ENCODE measurements at places on chromosomes 7 and 10.

GRCh38 chr10:1002425-1003006 is 14.3 kb downstream of the GTPBP4 start:
- DNase-seq: no peak

GRCh38 chr10:80173466-80173865 is 31.9 kb downstream of the ANXA11 start:
- DNase-seq: no peak

DNA sequence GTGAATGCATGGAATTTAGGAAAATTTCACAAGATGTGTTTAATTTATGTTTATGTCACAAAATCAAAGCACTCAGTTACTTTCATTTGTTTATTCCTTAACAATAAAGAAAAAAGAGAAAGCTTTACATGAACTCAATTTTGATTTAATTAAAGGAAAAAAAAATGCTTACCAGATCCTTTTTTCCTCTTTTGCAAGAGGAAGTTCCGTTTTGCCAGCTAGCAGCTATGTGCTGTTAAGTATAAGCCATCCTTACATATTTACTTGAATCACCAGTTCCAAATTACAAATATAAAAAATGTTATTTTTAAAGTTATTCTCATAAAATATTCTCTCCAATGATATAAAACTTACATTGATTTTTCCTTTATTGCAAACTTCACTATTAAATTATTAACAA is 12.7 kb downstream of the MRC1 start:
- no peak for DNase-seq

- no peak for DNase-seq
Measured at GRCh38 chr7:135553346-135553745, 4.4 kb upstream of the NUP205 start.

DNA sequence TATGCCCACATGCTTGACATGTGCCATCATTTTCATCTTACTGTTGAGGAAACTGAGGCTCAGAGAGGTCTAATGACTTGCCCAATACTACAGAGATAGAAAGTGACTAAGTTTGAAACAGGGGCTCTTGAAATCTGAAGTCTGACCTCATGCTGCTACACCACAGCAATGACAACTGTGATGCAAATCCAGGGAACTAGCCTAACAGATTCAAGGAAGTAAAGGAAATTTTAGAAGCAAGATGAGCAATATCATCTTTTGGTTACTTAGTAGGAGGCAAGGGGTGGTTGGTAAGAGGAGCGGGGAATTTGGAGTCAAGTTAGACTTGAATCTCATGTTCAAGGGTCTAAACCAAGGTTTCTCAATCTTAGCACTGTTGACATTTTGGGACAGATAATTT is 26.3 kb upstream of the OSBPL3 start:
- no peak for DNase-seq

GRCh38 chr10:80477813-80478212 is 23.7 kb downstream of the TSPAN14 start:
- DNase-seq: peak; percentile 78

- no peak for DNase-seq
Measured at GRCh38 chr10:13920031-13920430, 333.3 kb downstream of the PRPF18 start.
